SW 1271 (cell line): ENCODE measurements at places on chromosomes 2 and 18.

DNA sequence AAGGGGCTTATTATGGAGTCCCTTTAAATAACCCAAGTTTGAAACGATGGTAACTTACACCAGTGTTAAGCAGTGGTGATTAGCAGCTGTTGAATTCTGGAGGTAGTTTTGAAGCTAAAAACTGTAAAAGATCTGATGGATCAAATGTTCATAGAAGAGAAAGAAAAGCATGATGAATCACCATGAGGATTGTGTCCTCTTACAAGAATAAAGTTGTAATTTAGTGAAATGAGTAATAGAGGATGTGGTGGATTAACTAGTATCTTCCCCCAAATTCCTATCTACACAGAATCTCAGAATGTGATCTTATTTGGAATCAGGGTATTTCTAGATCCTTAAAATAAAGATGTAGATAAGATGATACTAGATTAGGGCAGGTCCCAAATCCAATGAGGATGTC, 1138.2 kb upstream of the TMEFF2 start:
- DNase-seq: no peak

DNA sequence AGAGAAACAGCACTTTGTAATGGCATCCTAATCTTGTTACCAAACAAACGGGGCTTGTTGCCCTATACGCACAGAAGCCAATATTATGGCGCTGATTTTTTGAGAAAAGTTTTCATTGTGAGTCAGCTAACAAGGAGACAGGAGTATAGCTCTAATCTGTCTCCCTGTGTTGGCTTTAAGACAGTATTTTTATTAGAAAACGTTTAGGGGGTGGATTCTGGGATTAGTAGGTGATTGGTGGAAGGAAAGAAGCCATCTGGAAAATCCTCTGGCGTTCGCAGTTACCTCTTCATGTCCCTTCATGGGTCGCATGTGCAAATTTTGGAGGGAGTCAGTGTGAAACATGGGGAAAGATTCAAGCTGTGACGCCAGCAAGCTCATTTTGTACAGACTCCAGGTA, 698 bp upstream of the TMEM237 start:
- no peak for DNase-seq

- DNase-seq: no peak
Measured at GRCh38 chr2:119809339-119810048, 49.8 kb downstream of the PTPN4 start.

DNA sequence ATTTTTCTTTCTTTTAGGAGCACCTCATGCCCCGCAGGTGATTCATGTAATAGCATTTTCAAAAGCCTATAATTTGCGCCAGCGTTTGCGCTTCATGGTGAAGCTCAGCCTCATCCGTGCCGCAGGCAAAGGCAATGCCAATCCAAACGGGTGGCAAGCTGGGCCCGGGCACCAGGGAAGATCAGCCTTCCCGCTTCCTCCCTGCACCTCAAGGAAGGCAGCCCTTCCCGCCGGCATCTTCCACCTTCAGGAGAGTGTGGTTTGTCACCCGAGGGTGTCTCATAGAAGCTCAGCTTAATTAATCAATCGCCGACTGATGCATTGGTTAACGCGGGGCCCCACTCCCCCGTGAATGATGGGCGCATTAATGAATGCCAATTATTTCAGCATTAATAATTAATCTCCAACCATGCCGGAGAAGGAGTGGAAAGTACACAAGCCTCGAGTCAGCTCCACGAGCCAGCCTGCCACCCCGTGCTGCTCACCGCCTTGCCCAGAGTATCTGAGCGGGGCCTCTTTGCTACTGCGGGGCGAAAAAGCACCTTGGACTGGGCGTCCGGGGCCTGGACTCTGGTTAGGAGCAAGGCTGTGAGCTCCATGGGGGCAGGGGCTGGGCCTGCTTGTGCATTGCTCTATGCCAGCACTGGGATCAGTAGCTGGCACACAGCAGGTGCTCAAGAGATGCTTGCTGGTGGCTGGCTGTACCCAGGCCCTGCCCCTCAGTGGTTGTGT, 13.0 kb downstream of the INHBB start:
- no peak for DNase-seq

GRCh38 chr2:36626756-36627155, 28.8 kb upstream of the FEZ2 start:
- DNase-seq: no peak

DNA sequence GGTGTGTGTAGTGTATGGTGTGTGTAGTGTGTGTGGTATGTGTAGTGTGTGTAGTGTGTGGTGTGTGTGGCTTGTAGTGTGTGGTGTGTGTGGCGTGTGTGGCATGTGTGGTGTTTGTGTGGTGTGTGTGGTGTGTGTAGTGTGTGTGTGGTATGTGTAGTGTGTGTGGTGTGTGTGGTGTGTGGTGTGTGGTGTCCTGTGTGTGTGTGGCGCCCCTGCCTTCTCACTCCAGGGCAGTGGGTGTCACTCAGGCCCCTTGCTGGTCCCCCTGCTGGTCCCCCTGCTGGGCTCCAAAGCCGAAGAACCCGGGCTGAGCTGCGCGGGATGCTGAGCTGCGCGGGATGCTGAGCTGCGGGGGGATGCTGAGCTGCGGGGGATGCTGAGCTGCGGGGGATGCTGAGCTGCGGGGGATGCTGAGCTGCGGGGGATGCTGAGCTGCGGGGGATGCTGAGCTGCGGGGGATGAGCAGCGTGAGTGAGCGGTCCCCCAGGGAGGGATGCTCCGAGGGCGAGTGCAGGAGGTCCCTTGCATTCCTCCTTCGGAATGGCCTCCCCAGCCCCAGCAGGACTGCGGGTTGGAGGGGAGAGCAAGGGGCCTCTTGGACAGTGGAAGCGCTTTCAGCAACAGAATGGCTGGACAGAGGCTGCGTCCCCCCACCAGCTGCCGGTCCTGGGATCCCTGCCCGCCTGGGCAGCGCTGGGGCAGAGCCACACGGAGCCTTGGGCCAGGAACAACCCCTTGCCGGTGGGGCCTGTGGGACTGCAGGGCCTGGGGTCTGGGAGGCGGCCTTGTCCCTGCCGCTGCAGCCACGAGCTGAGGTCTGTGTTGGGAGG, 3.4 kb upstream of the RTP5 start:
- DNase-seq: no peak

GRCh38 chr18:8507915-8508705, 101.1 kb upstream of the RAB12 start:
- no peak for DNase-seq

DNA sequence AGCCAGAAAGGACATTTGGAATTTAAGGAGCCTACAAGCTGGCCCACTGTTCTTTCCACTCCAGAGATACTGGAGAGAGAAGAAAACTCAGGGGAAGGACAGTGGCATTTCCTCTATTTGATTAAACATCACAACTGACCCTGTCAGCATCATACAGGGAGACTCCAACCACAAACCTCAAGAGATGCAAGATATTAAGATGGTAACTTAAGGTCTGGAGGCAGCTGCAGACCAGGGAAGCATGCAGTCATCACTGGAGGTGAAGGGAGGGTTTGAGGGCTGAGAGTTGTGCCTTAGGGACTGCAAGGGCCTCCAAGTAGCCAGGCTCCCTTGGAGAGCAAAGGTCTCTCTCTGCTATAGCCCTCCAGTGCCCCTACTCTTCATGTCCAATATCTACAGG, 67.4 kb downstream of the RNF152 start:
- DNase-seq: no peak

GRCh38 chr2:238260883-238261282, 21.0 kb upstream of the HES6 start:
- DNase-seq: no peak

DNA sequence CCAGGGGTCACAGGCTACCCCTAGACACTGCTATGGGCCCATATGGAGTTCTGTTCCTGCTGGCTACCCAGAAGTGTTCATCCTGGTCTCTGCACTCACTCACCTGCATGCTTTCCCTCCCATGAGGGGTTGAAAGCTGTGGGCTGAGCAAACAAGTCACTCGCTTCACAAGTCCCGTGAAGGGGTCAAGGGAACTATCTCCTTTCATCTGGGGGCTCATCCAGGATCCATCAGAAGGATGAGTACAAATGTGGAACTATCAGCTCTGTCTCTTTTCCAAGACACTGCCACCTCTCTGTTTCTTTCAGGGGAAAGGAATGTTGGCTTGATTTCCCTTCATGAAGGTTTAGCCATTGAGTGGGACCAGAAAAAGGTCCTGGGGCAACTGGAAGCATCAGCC, 21.7 kb downstream of the SULT1C4 start:
- no peak for DNase-seq

DNA sequence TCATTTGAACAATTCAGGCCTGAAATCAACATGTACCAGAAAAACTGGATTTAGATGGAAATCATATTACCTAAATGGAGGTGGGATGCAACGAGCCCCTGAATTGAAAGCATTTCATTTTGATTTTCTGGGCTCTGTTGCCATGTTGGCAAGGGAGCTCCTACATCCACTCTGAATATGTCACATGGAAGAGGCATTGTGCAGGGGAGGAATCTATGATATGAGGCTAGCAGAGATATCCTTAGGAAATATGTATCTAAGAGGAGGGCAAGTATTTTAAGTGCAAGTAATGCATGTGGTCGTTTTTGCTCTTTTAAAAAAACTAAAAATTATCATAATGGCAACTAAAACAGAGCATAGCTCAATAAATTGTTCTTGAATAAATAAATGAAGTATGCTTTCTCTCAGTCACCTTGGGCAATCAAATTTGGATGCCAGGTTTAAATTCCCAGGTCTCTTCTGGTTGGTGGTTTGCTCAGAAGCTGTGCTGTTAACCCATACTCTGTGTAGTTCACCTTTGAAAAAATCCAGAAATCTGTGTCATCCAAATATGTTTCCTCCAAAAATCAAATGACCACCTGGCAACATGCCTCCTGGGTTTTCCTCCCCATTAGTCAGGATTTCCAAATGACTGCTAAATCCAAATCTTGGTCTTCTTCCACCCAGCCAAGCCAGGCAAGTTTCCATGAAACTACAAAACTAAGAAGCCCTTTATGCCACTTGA, 6.5 kb upstream of the LGALSL start:
- DNase-seq: no peak

DNA sequence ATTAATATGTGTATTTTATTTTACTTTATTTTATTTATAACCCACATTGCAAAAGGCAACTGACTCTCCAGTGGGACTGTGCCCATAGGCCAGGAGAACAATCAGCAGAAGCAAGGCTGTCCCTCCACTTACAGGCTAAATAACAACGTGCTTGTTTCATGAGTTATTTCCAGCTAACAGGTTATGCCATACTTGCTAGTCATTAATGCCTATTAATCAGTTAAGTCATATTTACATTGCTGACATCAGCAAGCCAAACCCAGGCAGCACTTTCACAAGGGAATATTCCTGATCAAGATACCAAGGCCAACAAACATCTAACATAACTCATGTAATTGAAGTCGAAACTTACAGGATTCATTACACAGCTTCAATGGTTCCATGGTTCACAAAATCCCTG, 92.1 kb downstream of the EN1 start:
- no peak for DNase-seq

DNA sequence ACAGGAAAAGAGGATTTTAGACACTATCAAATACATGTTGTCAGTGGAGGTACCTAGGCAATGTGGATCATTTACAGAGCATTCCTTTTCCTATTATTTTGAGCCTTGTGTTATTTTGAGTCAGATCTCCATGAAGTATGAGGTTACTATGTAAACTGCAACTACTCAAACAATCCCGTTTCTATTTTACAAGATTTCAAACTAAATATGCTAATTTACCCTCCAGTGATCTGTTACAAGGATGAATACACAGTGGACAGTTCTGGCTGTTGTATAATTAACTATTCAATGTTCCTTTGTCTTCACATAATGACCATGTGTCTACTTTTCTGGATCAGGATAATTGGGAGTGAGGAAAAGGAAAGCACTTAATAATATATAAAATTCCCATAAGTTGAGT, 4.6 kb downstream of the HOXD1 start:
- DNase-seq: no peak

GRCh38 chr18:53458944-53459580, 765.4 kb downstream of the MBD2 start:
- no peak for DNase-seq

- no peak for DNase-seq
Measured at GRCh38 chr2:174600349-174600748, 2.7 kb upstream of the WIPF1 start.

- no peak for DNase-seq
Measured at GRCh38 chr2:74474899-74475298, 2.4 kb upstream of the MRPL53 start.

GRCh38 chr2:106859498-106859897, 26.5 kb downstream of the ST6GAL2 start:
- no peak for DNase-seq

- DNase-seq: no peak
Measured at GRCh38 chr18:9913151-9913525, 678 bp upstream of the VAPA start.

GRCh38 chr2:183950673-183951072, 647.7 kb upstream of the ZNF804A start:
- DNase-seq: no peak

DNA sequence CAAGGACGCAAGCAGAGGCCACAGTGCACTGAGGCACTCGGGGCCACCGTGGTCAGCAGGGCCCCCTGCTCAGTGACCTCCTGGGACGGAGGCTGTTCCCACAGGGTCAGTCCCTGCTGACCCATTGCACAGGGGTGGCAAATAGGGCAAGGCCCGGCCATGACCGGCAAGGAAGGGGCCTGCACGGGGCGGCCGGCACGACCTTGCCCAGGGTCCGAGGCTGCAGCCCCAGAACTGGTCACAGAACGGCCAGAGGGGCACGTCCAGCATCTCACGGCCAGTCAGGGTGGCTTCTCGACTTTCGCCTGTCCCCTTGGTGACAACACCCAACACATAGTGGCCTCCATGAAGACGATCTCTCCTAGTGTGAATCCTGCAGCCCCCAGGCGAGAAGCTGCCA, 27.6 kb upstream of the OTOS start:
- DNase-seq: no peak

GRCh38 chr2:166088634-166089033, 39.2 kb downstream of the SCN1A start:
- no peak for DNase-seq

DNA sequence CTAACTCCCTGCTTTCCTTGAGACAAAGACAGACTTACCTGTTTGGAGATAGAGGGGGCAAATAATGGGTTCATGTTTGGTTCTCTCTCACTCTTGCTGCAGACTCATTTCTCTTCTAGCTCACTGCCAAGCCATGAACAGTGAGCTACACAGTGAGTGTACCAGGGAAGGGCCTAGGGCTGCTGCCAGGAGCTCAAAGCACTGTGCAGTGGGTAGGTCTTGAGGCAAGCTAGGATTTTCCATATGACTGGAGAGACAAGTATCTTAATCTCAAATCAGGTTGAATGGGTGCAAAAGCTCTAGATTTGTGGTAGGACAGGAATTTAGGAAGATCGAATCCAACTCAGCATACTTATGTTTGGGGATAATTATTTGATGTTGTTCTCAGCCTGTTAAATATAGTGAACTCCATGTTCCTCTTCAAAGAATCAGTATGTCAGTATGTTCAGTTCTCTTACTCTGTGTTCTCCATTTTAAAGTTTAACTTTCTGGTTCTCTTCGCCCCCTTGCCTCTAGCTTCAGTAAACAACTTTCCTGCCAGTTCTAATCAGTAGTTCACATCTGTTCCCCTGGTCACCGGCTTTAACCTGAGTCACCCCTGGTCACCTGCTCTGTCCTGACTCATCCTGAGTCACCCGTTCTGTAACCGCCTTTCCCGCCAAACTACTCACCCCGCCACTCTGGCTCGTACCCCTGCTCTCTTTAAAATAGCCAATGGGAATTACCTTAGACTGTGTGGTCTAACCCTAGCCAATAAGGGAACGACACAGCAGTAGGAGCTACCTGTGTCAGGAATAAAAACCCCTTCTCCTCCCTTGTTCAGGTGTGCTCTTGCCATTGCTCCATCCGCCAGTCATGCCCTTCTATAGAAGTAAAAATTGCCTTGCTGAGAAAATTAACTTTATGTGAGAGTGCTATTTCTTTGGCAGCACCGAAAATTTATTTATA, 21.9 kb downstream of the SLC25A52 start:
- DNase-seq: no peak

- DNase-seq: no peak
Measured at GRCh38 chr2:29295845-29296244, 180.6 kb downstream of the CLIP4 start.
